ENCODE measurements at places on chromosomes 3 and 15.

- DNase-seq, result no peak
These were observed 201.7 kb upstream of the PFN2 start for GRCh38 chr3:150172356-150172755.

DNA sequence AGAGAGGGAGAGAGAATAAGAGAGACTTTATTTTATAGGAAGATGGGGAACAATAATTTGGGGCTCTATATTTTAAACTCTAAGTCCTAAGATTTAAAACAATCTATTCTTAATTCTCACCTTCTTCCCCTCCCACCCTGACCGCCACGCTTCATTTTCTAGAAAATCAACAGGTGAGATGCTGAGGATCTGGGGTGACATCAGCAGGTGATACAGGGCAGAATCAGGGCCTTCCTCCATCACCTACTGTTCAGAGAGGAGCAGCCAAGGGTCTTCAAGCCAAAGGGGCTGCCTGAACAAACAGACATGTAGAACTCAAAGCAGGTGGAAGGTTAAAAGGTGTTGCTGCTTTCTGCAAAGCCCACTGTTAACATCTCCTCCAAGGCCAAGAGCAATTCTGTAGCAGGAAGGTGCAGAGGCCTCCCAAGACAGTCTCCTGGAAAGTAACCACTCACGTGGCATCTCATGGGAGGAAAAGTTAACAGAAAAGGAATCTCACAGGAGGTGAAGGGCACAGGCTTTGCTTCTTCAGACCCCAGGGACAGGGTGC lies 183.6 kb upstream of the TLE3 start:
- DNase-seq, result no peak

GRCh38 chr3:167780214-167780883 lies 44.8 kb downstream of the SERPINI1 start:
- DNase-seq, result no peak

DNA sequence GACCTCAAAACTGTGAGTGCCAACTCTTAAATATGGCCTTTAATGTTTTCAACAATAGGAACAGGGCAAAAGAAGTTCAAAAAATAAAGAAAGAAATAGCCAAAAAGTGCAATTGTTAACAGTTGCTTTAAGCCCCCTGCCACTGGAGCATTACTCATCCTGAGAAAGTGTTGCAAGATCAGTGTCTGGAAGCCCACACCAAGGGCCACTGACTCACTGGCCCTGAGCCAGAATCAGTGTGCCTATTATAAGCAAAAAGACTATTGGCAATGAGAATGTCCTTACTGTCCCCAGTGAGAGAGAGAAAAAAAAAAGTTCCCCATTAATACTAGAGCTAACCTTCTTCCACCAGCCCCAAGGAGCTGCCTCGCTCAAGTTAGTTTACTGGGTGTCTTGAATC lies 480.1 kb upstream of the ZNF385D start:
- no peak for DNase-seq

- no peak for DNase-seq
These were observed 915 bp upstream of the CALML4 start for GRCh38 chr15:68205954-68206539.

GRCh38 chr3:56884387-56884786 lies 82.6 kb upstream of the ARHGEF3 start:
- no peak for DNase-seq

DNA sequence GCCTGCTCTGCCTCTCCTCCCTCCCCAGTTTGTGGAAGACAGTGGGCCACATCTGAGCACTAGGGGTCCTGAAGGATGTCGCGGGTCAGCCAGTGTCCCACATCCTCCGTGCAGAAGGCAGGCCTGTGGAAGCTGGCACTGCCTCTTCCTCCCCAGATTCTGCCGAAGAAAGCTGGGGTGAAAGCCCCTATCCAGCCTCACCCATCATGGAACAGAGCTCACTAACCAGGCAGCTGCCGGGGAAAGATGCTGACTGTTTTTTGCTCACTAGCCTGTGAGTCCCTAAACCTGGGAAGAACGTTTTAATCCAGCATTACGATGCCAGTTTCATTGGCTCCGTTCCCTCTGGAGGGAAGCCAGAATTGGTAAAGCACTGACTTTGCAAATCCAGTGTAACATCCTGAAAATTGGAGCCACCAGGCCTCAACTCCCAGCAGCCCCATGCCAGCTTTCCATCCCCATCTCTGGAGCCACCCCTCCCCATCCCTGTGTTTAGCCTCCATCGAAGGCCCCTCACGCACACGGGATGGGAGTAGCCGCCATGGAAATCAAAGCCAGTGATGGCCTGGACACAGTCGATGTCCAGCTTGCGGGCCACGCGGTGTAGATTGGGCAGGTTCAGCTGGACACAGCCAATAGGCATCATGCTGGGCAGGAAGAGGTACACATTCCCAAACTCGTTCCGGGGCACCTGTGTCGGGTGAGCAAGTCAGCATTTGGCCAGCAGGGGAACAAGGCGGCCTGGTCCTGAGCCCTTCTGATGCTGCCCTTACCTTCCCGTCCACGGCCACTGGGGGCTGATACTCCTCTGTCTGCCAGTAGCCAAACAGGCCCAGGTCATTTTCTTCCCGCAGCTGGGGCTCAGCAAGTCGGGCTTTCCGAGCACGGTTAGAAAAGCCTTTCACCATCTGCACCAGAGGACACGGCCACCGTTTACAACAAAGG lies 23.5 kb downstream of the TMEM43 start:
- DNase-seq, result no peak

- no peak for DNase-seq
These were observed 685.0 kb downstream of the PDCD6IP start for GRCh38 chr3:34483311-34483887.

DNA sequence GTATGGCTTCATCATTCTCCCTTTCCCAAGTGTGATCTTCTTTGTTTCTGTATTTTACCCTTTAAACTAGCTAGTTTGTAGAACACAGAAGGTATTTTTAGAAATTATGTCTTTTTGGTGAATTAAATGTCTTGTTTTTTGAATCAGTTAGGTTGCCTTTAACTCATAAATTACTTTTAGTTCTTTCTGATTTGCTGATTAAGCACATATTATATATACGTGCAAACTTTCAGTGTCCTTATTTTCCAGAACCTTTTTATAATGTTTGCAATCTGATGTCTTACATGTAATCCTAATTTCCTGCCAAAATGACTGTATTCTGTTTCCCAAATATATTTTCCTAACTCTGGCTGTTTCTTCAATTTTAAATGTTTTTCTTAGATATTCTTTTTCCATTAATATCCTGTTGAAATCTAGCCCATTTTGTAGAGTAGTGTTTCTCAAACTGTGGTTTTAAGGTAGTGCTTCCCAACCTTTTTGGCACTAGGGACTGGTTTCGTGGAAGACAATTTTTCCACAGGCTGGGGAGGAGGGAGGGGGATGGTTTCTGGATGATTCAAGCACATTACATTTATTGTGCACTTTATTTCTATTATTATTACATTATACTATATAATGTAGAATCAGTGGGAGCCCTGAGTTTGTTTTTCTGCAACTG lies 51.8 kb downstream of the CHD2 start:
- DNase-seq, result no peak

- DNase-seq, result no peak
These were observed 498.2 kb downstream of the PYDC2 start for GRCh38 chr3:191958980-191959671.

- DNase-seq, result peak; percentile 59
These were observed 105.3 kb downstream of the CTNNB1 start for GRCh38 chr3:41304593-41304992.

DNA sequence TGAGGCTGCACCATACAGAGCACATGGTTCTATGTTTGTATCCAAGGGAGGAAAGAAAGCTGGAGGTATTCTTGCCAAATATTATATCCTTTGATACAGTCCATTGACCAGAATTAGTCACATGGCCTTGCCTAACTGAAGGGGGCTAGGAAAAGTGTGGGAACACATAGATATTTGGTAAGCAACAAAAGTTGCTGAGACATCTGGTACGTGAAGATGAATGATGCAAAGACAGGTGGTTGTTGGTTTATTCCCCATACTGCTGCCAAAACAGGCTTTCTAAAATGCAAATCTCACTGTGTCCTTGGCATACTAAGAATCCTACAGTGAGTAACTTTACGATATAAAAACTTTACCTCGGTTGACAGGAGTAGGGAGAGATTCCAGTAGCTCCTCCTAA lies 162.2 kb downstream of the VGLL3 start:
- no peak for DNase-seq

GRCh38 chr3:69338911-69339310 lies 47.0 kb downstream of the FRMD4B start:
- DNase-seq, result no peak

- no peak for DNase-seq
These were observed 64.5 kb downstream of the MITF start for GRCh38 chr3:69803681-69804270.

DNA sequence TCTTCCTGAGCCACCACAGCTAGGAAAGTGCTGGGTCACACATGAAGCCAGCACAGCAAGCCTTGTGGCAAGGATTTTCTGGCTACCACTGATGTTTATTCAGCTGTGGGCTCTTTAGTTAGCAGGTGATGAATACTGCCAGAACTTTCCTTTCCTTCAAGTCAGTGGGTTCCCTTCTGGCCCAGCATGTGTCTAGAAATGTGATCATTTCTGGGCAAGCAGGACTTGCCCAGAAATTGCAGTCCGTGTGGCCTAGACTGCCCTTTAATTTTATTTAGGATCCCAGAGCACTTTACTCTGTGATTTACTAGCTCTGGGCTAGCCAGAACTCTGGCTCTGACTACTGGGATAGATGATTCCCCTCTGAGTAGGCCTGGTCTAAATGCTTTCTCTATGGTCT lies 397.5 kb downstream of the ZIC4 start:
- DNase-seq, result no peak

DNA sequence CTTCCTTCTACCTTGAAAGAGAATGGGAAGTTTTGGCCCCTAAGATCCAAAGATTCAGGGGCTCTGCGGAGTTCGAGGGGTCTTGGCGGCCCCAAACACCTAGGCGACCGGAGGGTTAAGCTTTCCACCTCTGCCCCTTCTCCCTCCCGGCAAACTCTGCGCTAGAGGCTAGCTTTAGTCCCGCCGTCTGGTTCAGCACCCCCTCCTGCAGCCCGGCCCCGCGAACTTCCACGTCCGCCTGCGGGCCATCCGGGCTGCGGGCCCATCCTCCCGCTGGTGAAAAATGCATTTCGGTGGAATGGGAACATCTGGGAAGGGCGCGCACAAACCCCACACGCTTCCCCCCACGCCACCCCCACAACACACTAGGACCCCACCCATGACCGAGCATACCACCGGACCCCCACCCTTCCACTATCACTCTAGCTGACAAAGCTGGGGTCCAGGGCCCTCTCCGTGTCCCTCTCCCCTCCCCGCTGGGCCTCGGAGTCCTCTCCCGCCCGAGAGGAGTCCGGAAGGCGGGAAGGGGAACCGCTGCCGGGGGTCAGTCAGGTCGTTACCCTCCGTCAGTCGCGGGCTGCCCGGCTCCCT lies 1.0 kb downstream of the SHOX2 start:
- no peak for DNase-seq

DNA sequence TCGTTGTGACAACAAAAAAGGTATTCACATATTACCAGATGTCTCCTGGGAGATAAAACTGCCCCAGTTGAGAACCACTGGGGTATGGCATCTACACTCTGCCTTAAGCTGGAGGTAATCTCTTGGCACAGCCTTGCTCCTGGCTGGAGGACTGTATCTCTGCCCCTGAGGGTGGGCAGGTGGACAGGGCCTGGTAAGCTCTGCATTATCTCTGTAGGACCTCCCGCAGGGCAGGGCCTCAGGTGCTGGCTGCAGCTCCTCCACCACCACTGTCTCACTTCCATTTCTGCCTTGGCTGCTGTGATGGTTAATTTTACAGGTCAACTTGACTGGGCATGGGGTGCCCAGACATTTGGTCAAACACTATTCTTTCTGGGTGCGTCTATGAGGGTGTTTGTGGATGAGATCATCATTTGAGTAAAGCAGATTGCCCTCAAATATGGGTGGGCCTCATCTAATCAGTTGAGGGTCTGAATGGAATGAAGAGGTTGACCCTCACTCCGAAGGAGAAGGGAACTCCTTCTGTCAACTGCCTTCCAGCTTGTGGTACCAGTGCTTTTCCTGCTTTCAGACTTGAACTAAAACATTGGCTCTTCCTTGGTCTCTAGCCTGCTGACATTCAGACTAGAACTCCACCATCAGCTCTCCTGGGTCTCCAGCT lies 9.8 kb upstream of the RHCG start:
- no peak for DNase-seq

DNA sequence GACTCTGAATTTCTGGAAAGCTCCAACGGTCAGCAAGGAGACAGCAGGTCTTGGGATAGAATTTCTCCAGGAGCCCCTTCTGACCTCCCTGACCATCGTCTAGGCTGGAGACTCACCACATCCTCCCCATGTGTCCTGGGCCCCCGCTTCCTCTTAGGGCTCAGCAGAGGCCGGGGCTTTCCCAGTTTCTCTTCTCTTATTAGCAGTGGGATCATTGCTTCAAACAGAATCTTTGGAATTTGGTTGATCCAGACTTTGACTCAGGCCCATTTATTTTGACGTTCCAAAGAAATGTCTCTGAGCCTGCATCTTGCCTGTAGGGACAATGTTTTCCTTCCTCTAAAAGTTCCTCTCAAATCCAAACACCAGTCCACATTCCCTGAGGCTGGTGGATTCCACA lies 38.4 kb upstream of the SLC6A6 start:
- no peak for DNase-seq

GRCh38 chr15:63609448-63609847 lies 12.3 kb downstream of the FBXL22 start:
- DNase-seq, result no peak

DNA sequence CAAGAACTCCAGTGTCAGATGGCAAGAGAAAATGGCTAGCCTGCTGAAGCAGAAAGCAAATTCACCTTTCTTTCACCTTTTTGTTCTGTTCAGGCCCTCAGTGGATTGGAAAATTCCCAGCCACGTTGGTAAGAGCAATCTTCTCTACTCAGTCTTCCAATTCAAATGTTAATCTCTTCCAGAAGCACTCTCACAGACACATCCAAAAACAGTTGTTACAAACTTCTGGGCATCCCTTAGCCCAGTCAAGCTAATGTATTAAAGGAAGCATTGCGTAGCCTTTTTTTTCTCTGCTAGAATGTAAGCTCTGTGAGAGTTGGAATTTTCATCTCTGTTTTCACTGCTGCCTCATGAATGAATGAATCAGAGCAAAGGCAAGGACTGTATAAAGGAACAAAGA lies 109.2 kb upstream of the ROBO2 start:
- DNase-seq, result no peak

DNA sequence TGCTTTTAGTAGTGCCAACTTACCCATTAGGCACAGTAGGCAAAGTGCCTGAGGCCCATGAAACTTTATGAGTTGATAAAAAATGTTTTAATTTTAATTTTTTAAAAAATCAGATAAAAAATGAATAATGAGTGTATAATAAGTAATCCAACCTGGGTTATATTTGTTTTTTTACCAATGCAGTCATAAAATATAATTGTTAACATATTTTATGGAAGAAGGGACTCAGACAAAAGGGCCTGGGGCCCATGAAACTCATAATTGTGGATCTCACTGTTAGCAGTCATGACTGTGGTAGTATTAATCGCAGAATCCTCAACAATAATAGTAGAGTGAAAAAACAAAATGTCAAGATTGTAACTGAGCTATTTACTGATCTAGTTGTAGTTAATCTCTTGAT lies 16.8 kb upstream of the TNFSF10 start:
- no peak for DNase-seq

GRCh38 chr15:87959080-87959479 lies 297.5 kb downstream of the NTRK3 start:
- DNase-seq, result no peak

- DNase-seq, result peak; percentile 49
These were observed 717 bp downstream of the PXK start for GRCh38 chr3:58333206-58334012.

Data from cardiac muscle cell (in vitro differentiated cells and primary cell).